ENCODE measurements at places on chromosomes 6 and 20.

DNA sequence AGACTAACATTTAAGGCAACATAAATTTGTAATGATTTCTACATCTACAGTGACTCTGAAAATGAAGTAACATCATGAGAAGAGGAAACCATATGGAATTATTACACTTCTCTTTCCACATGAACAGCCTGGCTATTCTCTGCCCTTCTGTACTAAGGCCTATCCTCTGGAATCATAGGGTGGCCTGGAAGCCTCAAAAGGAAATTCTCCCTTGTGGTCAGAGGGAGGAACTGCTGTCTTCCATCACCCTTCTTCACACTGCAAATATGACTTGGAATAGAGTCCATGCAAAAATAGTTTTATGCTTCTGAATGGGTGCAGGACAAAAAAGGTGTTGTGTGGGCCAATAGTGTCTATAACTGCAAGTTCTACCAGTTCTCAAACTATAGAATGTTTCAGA, 44.6 kb upstream of the SH3BGRL2 start:
- DNase-seq: no peak

GRCh38 chr6:43613721-43614395, 15.2 kb downstream of the GTPBP2 start:
- no peak for DNase-seq

DNA sequence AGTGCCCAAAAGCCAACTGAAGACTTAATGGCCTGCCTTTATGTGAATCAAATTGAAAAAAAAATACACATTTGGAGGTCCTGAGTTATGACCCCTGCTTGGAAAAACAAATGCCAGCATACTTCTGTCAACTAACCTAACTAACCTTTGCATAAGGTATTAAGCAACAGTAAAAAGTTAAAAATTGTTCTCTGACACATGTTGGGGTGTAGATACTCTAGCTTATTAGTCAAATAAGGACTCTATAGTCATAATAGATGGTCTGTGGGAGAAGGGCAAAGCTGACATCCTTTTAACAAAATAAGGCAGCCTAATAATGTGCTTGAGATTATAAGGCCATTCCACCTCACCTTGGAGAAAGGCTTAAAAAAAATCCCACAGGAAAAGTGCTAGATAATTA, 140.5 kb downstream of the HIVEP2 start:
- DNase-seq: no peak

- no peak for DNase-seq
Observed at GRCh38 chr6:16758163-16758975, 2.9 kb downstream of the ATXN1 start.

DNA sequence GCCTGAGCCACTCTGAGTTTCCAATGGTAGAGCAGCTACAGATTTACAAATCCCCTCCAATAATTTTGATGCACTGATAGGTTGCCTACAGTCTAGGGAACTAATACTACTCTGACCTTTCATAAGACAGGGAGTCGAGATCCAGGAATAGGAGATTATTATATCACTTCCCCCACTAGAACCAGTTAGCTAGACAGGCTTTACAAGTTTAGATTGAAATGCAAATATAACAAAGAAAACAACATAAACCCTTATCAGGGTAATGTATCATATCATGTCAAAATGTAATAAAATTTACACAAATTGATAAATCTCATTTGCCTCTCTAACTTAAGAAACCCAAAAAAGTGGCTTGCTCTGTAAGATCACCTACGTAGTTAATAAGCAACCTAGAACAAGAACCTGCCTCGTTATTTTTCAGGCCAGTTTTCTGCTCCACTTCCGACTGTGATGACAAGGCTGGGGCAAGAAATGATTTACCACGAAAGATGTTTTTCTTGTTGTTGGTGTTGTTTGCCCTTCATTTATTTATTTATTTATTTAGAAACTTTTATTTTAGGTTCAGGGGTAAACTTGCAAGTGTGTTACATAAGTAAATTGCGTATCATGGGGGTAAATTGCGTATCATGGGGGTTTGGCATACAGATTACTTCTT, 504.2 kb upstream of the ID4 start:
- DNase-seq: no peak

DNA sequence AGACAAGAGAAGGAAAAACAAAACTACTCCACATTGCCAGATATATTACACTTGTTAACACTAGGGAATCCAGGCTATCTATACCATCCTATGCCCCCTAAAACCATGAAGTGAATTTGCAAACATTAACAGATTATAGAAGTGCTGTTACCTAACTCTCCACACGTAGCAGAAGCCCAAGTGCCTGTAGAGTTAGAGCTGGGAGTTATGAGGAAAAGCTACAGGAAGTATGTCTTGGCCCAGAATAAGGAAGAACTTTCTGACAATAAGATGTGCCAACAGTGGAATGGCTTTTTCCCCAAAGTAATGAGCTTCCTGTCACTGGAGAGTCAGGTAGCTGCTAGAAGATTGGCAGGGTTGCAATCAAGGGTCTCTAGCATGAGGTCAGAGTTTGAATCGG, 32.5 kb downstream of the ADGRG6 start:
- DNase-seq: no peak

DNA sequence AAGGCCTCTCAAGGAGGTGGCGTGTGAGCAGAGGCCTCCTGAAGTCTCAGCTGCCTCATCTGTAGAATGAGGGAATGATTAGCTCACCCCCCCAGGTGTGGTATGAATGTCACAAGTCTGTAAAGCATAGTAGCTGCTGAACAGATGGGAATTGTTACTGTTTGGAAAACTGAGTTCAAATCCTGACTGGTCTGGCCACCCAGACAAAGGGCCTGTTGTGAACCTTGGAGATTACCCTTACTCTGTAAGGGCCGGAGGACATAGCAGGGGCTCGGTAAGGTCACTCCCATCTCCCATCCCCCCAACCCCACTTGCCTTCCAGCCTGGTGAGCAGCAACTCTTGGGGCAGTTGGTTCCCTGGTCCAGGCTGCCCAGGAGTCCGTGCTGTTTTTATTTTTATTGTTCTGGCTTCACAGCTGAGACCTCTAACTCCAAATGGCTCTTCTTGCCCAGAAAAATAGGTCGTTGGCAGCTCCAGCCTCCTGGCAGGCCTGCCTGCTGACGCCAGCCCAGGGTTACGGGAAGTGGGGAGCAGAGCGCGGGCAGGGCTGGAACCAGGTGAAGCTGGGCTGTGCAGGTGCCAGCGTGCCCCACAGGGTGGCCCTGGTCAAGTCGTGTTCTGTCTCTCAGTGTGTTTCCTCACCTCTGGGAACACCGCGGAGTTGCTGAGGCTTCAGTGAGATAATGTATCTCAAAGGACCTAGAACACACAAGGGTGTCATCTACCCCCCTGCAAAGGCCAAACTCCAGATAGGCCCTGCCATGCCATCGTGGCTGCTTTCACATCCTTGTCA, 4.5 kb upstream of the SIRPA start:
- no peak for DNase-seq

DNA sequence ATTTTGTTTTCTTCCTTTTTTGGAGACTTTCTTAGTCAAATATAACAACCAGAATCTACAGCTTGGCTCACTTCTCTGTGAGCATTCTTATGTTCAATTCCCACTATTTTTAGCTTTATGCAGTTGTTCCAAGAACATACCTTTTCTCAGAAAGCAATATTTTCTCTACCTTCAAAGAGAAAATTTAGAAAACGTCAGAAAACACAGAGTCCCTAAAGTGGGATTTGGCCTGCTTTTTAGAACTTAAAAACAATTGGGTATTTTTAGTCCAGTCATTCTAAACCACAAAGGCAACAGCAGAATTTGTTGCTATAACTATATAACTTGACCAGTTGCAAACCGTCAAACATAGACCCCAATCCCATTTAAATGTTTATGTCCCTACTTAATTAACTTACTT, 133.1 kb downstream of the MOXD1 start:
- DNase-seq: no peak

DNA sequence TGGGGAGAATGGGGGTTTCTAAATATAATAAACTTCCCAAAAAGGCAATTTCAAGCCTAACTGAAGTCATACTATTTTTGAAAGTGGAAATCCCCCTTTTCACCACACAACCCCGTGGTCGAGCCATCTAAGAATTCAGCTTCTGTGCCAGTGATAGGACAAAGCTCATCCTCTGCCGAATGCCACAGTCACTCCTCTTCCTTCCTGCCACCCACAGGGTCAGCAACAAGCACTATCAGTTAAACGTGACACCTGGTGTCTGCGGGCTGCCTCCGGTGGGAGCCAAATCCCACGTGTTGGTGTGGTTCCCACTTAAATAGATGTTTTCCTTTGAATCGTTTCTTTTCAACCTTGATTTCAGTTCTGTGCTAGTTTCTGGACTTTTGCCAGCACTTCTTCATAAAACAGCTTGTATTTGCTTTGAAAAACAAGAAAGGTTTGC, 60.7 kb downstream of the TNFAIP3 start:
- no peak for DNase-seq

- DNase-seq: no peak
Observed at GRCh38 chr6:166541366-166541765, 45.1 kb downstream of the RAMACL start.

DNA sequence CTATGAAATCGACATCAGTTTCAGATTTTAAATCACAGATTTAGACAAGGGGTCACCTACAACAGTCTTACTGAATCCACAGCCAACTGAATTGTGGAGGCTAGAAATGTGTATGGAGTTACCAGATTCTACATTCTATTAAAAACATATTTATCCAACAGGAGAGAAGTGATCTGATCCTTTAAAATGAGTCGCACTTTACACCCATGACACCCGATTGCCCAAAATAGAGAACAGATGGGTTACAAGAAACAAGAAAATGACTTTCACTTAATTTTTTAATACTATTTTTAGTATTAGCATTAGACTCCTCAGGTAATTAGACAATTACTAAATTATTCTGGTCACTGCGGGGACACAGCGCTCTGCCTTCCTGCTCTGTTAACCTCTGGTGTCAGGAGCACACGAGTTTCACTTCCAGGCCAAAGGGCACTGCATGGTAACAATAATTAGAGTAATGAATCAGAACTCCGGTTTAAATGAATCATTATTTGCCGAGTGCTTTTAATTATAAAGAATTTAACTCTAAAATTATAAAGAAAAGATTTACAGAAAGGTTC, 108.6 kb downstream of the ATP9A start:
- no peak for DNase-seq

DNA sequence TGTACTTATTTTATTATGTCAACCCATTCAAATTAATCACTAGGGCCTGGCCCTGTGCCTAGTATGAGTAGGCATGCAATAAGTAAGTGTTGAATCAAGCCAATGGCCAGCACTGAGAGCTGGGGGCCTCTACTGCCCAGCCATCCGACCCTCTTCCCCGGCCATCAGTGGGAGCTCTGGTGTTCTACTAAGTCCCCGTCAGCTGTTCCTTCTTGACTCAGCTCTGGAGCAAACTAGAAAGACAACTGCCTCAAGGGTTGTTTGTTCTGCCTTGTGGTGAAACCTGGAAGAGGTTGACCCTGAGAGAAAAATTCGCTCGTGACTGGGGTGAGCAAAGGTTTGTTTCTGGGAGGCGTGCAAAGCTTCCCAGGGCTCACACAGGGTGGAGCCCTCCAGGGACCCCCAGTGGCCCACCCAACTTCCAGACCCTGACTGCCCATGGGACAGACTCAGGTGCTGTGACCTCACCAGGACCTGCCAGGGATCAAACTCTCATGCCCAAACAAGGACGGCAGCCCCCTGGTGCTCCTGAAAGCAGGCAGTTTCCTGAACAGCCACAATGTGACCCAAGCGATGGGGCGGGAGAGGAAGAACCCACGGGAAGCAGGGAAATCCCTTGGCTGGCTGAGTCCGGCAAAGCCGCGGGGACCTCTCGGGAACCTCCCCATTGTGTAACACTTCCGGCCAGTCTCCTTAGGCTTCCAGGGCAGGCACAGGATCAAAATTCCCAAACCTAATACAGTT, 50.4 kb downstream of the BANF2 start:
- DNase-seq: peak; percentile 53

DNA sequence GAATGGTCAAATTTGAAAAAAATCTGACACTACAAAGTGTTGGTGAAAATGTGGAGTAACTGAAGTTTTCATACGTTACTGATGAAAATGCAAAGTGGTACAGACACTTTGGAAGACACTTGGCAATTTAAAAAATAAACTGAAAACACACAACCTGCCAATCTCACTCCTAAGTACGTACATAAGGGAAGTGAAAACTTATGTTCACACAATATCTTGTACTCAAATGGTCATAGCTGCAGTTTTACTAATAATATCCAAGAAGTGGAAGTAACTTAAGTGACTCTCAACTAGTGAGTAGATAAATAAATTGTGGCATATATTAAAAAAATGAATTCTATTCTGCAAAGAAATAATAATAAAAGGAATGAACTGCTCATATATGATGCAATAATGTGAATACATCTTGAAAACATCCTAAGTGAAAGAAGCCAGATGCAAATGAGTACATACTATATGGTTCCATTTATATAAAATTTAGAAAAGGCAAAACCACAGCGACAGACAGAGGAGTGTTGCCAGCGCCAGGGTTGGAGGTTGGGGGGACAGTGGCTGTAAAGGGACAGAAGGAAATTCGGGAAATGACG, 198.2 kb downstream of the ERMARD start:
- no peak for DNase-seq

DNA sequence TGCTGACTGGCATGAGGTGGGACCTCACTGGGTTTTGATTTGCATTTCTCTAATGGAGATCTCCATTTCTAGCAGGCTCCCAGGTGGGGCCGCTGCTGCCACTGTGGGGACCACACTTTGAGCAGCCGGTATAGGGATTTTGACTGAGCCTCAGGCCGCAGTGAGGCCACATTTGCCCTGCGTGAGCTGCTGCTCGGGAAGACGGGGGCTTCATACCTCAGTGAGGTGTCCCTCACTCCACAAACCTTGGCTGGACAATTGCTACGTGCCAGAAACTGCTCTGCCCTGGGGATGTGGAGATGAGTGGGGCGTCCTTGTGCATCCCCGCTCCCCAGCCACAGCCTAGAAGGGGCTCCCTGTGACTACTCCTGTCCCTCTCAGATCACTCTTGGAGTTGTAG, 134.3 kb downstream of the ANKRD60 start:
- DNase-seq: no peak

GRCh38 chr20:17936761-17937732, 31.5 kb downstream of the SNX5 start:
- DNase-seq: peak; percentile 46

Measured in gastrocnemius medialis (tissue), 4 donors.